ENCODE measurements at places on chromosomes 3 and 15.

DNA sequence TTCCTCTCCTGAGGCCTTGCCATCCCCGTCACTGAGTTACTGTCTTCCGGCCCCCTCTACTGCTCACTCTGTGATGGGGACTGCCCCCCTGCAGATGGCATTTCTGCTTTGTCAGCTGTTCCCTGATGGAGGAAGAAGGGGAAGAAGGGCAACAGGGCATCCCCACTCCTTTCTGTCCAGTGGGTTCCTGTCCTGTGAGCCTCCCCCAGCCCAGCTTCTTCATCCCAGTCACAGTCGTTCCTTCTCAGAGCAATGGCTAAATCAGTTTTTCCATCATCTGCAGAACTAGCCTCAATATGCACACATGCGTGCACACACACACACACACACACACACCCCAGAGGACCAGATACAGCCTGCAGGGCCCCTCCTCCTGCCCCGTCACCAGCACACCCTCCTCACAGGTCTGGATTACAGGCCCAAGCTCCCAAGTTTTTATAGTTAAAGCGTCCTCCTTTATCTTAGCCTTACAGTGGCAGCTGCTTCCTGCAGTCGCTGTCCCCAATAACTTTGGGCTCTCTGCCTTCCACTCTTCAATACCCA, 21.4 kb downstream of the ALDH1L1 start:
- no peak for DNase-seq

DNA sequence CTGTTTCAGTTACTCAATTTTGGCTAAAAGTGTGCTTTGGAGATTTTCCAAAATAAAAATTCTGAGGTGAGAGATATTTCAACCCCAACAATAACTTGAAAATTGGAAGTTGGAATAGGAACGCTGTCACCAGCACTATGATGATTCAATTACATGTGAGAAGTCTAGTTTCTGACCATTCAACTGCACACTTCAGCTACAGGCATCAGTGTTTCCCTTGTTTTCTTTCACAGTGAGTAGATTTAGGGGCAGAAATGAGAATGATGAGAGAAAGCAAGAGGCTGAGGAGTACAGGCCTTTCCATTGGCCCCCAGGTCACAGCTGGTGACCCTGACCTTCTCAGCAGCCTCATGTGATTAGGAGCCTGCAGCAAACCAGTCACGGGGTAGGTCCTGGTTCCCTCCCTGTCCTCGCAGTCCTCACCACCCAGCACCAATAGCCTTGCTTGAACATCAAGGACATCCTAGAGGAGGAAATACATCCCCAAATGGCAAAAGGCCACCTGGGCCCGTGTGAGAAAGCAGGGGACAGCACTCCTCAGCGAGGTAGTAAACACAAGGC, 10.0 kb upstream of the FILIP1L start:
- no peak for DNase-seq

DNA sequence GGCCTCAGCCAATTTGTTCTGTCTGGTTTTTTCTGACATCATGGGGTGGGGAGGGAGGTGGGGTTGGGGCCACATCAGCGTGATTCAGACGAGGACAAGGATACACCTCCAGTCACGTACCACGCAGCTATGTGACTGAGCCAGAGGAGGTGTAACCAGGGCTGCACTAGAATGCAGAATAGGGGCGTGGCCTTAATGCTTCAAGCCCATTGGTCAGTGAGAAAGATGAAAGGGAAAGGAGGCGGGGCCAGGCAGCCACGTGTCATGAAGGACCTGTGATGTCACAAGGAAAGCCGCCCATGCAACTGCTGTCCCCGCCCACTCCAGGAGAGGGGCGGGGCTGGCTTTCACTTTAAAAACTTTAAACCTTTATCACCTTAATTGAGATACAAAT, at the start of gene GOLGA6L2:
GOLGA6L2 (minus strand) TSS at position 137 of the 394 bp plus-strand sequence; CDS start at position 75, 62 bp downstream.
- DNase-seq = no peak

- no peak for DNase-seq
Observed at GRCh38 chr3:14298442-14298841, 104.0 kb upstream of the SLC6A6 start.

GRCh38 chr3:108327168-108327567, 30.8 kb downstream of the HHLA2 start:
- DNase-seq = no peak

GRCh38 chr3:157279237-157279636, 119.3 kb upstream of the CCNL1 start:
- DNase-seq = no peak

DNA sequence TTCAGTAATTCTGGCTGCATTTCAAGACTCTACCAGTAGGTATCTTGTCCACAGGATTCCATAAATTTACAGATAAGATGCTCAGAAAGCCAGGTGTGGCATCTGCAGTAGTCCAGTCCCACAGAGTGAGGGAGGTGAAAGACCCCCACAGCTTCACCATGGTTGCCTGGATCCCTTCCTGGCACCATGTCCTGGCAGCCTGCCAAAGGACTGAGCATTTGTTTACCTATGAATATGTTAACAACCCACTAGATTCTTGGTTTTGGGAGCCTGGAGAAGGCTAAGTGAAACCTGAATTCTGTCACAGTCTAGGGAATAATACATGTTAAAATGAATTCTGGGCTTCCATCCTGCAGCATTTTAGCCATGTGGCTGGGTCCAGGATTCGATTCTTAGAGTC, 14.9 kb downstream of the CHST2 start:
- no peak for DNase-seq

GRCh38 chr15:89982315-89983055, 18.6 kb upstream of the ZNF710 start:
- no peak for DNase-seq

DNA sequence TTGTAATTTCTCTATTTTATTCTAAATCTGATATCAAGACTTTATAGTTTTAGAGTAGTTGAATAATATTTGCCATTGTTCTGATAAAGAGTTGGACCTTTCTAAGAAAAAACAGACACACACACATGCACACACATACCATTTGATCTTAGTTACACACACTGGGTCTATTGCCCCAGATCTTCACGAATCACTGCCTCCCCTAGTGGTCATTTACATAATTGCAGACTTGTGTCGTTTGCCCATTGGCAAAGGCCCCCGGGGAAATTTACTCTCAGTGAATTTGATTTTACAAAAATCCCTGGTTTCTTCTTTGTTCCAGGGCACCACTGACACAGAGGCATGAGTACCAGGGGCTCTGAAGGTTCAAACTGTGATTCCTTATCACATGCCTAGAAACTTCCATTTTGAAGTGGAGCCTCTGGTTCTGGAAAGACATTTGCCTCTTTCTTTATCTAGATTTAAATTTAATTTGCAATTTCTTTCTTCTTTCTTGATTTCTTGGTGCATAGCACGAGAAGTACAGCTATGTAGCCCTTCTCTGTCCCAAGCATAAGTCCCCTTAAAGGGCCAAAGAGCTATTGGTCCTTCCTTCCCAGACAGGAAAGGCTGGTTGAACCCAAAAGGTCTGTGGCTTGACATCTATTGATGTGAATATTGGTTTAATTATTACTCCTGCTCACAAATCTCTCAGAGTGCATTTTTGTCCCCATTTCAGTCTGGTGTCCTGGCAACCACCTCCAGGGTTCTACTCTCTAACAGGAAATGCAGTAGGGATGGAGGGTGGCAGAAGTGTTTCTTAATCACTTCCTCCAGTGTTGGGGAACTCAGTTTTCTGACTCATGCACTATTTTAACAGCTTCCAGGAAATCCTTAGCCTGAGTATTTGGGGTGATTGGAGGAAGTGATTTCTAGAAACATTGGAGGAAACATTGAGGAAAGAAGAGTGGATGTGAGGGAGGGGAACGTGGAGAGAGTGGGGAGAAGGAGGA, 32.4 kb upstream of the SLC6A11 start:
- DNase-seq = no peak

DNA sequence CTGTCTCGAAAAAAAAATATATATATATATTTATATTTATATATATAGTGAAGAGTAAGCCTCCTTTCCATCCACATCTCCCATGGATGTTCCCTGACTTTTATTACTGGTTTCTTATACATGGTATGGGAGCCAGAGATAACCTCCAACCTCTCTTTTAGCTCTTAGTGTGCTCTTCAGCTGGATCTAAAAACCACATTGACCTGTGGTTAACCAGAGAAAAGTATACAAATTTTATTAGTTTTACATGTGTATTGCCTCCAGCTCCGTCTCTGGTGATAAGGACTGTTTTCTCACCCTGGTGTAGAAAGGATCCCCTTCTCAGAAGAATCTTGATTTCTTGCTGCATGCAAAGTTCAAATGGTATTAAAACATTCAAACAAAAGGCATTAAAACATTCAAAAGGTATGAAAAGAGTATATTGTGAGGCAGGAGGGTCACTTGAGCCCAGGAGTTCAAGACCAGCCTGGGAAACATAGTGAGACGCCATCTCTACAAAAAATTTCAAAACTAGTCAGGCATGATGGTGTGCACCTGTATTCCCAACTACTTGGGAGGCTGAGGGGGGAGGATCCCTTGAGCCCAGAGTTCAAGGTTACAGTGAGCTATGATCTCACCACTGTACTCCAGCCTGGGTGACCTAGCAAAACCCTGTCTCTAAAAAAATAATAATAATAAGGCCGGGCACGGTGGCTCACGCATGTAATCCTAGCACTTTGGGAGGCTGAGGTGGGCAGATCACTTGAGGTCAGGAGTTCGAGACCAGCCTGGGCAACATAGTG, 13.5 kb upstream of the TTBK2 start:
- DNase-seq = no peak

DNA sequence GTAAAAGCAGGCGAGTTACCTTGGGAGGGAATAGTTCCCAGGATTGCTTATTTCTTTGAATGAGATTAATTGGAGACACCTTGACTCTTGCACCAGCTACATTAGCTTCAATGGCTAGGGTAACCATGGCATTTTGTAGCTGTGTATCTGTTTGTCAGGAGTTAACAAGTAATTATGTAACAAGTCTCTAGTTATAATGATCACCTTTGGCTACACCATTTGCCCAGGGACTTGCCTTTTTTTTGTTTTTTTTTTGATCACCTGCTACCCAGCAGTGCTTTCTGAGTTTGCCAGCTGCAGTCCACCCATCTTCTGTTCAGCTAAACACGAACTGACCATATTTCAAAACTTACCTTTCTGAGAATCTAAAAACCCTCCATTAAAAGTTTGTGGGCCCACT, 2.2 kb downstream of the MED12L start:
- DNase-seq = no peak

- no peak for DNase-seq
Observed at GRCh38 chr15:76267077-76267476, 44.2 kb downstream of the ETFA start.

- no peak for DNase-seq
Observed at GRCh38 chr3:177618873-177619733, 421.8 kb upstream of the TBL1XR1 start.

DNA sequence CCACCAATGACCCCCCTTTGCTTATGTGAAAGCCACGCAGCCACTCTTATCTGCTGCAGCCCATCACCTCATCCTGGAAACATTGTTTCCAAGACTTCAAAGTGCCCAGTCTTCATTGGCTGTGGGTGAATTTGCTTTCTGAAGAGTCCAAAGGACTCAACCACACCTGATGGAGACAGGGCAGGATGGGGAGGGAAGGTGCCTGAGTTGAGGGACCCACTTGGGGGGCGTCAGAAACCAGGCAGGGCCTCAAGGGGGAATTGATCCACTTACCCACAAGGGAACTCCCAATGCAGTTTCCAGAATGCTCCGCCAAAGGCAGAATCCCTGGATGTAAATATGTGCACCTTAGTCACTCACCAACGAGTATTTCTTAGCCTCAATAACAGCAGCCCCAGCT, 147.9 kb upstream of the ATP2B2 start:
- no peak for DNase-seq

GRCh38 chr3:70096376-70097066, 97.0 kb downstream of the SAMMSON start:
- DNase-seq = no peak

- DNase-seq = no peak
Observed at GRCh38 chr3:186002884-186003472, 65.2 kb upstream of the TRA2B start.

DNA sequence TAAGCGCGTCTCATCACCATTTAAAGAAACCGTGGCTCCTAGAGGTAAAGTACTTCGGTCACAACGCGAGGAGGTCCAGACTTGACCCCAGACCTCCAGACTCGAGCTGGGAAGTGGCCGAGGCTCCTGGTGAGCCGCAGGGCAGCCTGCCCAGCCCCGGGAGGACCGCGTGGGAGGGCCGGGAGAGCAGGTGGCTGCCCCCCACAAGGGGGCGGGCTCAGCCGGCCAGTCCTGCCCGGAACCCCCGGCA, at the start of gene SLC27A2:
SLC27A2 (plus strand) TSS at position 228 of the 250 bp plus-strand sequence. CDS start 232 bp downstream, outside the sequence.
- no peak for DNase-seq

DNA sequence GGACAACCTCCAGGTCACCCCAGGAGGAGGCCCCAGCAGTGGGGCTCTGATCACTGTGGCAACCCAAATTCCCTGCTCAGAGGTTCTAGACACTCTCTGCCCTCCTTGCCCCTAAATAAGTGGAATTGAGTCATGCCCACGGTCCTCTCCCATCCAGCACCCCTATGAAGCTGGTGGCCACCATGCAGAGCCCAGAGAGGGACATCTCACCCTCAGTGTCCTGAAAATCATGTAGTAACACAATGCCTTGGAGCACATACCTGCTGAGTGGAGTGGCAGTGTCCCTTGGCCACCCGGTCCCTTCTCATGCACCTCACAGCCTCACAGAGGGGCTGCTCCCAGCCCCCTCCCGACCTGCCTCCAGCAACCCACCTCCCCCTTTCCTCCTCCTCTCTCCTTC, 114.3 kb upstream of the MEF2A start:
- DNase-seq = no peak

- no peak for DNase-seq
Observed at GRCh38 chr3:49020330-49021212, 1.4 kb upstream of the NDUFAF3 start.

- DNase-seq = no peak
Observed at GRCh38 chr3:191426311-191426710, 34.7 kb upstream of the PYDC2 start.

- no peak for DNase-seq
Observed at GRCh38 chr3:68892297-68892696, 40.0 kb downstream of the TAFA4 start.

GRCh38 chr3:33663042-33663441, 55.0 kb downstream of the CLASP2 start:
- no peak for DNase-seq

DNA sequence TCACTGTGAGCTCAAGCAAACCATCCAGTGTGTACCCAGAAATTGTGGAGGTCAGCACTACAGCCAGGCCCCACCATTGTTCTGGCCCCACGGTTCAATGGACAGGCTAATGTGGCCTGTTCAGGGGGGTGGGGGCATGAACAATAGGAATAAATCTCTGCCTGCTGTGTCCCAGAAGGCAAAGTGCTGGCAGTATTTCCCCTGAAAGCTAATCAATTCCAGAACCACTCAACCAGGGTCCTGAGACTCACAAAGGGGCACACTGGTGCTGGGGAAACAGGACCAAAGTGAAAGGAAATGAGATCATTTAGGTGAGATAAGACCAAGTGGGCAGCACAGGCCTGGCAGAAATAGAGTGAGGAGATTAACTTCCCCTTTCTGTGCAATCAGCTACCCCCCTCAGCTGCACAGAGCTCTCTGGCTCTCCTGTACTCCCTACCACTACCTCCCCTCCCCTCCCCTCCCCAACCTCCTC, 11.5 kb downstream of the CRYGS start:
- no peak for DNase-seq

GRCh38 chr3:42804831-42805132, 492 bp upstream of the HIGD1A start:
- no peak for DNase-seq
